Hypothalamus (tissue), 51 donors: ENCODE measurements at places on chromosomes 4 and X.

GRCh38 chr4:147801820-147802219, 69.9 kb downstream of the ARHGAP10 start:
- DNase-seq, result no peak

GRCh38 chr4:102601586-102602227, 100.5 kb downstream of the NFKB1 start:
- DNase-seq, result no peak

- no peak for DNase-seq
These were observed 269.9 kb downstream of the CBLL2 start for GRCh38 chrX:22542641-22543040.

DNA sequence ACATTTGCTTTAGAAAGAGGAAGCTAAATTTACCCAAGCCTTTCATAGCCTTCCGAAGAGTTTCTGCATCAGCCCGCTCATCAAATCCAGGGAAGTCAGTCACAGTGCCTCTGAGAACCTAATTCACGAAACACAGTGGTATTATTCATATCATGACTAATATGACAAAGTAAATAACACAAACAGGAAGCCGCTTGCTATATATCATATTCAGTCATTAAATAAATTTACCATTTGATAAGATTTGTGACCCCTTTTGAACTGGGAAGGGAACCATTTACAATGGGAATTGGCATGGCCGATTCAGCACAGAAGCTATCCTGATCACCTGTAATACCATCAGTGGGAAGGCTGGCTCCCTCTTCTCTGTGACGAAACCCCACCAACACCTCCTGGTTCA, 10.5 kb downstream of the ANXA5 start:
- DNase-seq, result no peak

DNA sequence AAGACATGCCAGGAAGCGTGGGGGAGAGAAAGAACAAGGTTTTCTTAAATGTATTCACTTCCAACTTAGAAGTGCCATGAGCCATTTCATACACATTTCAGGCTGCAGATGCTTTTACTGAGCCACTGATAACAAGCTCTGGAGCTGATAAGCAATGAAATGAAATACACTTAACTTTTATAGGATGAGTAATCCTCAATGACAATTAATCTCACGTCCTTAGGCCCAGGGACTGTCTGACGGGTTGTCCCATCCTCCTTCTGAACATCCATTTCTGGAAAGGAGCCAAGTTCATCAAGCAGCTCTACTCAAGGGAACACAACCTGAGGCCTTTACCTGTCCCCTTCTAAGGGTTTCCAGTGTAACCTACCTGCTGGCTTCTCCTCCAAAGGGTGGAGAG, 121.2 kb downstream of the PARM1 start:
- DNase-seq, result no peak

GRCh38 chrX:154409222-154409871, at the start of gene DNASE1L1:
TSS of gene DNASE1L1 (minus strand) at chrX:154409254. CDS start at chrX:154405568, 3,686 bp downstream.
- no peak for DNase-seq

DNA sequence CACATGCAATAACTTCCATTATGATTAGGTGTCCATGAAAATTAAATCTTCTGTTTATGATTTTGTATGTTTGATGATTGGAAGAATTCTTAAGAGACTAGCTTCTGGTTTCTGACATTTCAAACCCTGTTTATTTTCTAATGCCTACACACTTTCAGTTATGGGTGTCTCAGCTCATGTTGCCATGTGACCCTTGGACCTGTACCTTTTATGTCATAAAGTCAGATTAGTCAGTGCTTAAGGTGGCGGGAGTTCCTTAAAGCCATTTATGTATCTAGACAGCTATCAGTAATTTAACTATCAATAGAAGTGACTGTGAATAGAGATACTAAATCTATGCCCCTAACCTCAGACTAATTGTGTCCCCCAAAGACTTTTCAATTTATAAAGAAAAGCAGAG, 155.6 kb downstream of the GBA3 start:
- DNase-seq, result no peak

DNA sequence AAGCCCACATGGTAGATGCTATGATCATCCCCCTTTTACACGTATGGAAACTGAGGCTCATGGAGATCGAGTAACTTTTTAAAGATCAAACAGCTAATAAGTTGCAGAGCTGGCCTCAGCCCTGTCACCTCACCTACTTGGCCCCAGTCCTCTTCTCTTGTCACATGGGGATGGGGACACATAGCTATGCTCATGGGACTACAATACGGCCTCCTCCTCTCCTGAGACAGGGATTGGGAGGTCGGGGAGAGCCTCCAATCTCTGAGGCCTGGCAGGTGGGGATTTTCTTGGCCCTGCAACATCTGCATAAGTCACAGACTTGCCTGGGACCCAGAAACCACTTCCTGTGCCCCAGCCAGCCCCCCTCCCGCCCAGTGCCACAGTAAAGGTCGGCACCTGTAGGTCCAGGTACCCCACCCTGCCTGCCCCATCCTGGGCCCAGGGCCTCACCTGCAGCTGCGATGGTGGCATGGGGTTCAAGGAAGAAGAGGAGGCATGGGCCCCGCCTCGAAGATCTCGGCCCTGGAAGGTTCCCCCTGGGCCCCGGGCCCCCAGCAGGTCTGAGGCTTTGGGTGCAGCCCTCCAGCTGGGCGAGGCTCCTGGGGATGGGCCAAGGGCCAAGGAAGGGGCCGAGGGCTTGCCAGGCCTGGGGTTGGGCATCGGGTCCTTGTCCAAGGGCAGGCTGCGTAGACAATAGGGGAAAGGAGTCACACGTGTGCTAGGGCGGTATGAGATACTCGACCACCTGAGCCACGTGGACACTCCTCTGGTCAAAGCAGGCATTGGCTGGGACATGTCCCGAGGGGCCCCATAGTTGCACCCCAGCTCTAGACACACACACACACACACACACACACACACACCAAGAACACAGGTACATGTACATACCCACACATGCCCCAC, 6.4 kb downstream of the FOXP3 start:
- DNase-seq, result no peak

DNA sequence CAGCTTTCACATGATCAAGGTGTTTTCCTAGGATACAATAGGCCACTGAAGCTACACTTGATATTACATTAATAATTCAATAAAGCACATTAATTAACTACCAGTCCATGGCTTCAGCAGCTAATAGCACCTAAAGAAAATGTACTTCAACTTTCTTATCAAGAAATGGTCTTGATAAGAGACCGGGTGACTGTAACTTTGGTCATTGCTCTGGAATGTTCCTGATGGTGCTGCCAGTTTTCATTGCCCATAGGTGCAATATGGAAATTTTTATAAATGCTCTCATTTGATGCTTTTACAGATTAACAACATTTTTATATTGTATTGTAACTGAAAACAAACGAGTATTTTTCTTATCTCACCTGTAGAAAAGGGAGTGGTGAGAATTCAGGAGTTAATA, 165.4 kb downstream of the SHROOM3 start:
- DNase-seq, result no peak

GRCh38 chr4:182583703-182584415, 333.3 kb downstream of the DCTD start:
- DNase-seq, result no peak

GRCh38 chr4:85372966-85373365, 102.0 kb upstream of the ARHGAP24 start:
- no peak for DNase-seq

DNA sequence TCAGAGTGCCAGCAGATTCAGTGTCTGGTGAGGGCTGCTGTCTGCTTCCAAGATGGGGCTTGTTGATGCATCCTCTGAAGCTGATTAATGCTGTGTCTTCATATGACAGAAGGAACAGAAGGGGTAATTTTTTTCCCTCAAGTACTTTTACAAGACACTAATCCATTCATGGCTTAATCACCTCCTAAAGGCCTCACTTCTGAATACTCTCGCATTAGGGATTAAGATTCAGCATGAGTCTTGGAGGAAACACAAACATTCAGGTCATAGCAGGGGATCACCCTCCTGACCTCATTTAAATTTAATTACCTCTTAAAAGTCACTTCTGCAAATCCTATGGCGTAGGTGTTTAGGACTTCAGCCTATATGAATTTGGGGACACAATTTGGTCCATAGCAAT, 1145.5 kb upstream of the PCDH10 start:
- DNase-seq, result no peak

DNA sequence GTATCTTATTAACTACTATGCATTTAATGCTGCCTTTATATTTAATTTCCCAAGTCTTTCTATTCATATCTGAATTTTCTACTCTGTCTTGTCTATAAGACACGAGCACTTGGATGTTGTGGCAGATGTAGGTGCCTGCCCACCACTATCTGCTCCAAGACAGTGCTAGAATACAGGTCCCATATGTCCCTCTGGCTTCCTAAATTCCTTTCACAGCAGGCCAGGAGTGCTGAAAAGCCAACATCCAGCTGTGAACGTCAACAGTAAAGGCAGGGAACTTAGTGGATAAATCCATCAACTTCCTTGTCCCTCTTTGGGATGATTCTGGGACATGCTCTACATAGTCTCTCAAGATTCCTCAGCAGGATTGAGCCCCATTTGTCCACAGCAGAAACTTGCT, 245.1 kb upstream of the ETNPPL start:
- DNase-seq, result no peak

GRCh38 chr4:140719686-140720085, 36.5 kb downstream of the TBC1D9 start:
- DNase-seq, result no peak
